ENCODE measurements at places on chromosomes 16 and 17. TPM values are rescaled to one million over a fixed set of nuclear protein-coding genes. Genes with fewer than 3 reads are reported as not detected.

The TPSG1 gene
- total RNA-seq: not detected

The HOXB5 gene
- total RNA-seq: not detected

The ADAMTS18 gene
- total RNA-seq: 0.31 TPM

The ARHGAP44 gene
- total RNA-seq: 16.4 TPM

The EIF4A3 gene
- total RNA-seq: 64.4 TPM

GRCh38 chr17:50924800-50925199 lies 58.6 kb upstream of the TOB1 start:
- DNase-seq: no peak

GRCh38 chr17:28916302-28916934 lies 13.5 kb upstream of the DHRS13 start:
- DNase-seq: no peak

GRCh38 chr17:1561420-1562175 lies 994 bp downstream of the PITPNA start:
- no peak for DNase-seq

DNA sequence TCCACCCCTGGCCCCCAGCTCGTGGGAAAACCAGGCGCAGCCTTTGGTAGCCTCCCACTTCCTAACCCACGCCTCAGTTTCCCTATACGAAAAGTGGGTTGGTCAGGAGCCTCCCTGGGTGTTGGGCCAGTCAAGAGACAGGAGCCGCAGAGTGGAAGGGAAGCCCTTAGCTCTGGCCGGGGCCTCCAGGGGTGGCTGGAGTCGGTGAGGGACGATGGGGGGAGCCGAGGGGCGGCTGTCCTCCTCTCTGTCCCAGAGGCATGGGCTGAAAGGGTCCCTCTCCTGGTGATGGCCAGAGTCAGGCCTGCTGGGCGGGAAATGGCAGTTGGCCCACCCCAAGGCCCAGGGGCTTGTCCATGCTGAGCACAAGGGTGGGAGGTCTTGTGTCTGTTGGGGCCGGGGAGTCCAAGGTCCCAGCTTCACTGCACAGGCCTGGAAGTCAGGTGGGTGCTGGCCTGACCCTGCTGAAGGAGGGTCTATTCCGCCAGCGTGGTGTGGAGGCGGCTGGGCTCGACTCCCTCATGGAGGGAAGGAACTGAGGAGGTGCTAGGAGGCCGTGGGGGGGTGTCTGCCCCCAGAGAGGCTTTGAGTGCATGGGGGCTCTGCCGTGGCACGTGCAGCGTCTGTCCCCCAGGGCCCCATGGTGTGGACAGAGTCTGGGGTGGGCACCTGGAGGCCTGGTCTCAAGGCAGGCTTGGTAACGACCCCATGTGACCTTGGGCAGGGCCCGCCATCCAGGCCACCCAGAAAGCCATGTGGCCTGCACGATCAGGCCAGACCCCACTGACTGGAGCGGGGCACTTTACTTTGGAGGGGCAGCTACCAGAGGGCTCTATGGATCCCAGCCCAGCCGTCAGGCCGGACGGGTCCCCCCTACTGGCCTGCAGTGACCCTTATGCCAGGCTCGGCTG lies 1.1 kb downstream of the SLC16A3 start:
- DNase-seq: no peak

GRCh38 chr16:57700781-57701551 lies 6.4 kb downstream of the DRC7 start:
- no peak for DNase-seq

GRCh38 chr16:27381236-27381635 lies 20.7 kb upstream of the IL21R start:
- DNase-seq: no peak

GRCh38 chr17:36937001-36937958 lies at the start of gene LHX1:
LHX1 (plus strand) TSS chr17:36937475; CDS start chr17:36938198, 723 bp downstream.
- no peak for DNase-seq
